ENCODE measurements at places on chromosomes 6 and 20. TPM values are rescaled to one million over a fixed set of nuclear protein-coding genes. Genes with fewer than 3 reads are reported as not detected.

DNA sequence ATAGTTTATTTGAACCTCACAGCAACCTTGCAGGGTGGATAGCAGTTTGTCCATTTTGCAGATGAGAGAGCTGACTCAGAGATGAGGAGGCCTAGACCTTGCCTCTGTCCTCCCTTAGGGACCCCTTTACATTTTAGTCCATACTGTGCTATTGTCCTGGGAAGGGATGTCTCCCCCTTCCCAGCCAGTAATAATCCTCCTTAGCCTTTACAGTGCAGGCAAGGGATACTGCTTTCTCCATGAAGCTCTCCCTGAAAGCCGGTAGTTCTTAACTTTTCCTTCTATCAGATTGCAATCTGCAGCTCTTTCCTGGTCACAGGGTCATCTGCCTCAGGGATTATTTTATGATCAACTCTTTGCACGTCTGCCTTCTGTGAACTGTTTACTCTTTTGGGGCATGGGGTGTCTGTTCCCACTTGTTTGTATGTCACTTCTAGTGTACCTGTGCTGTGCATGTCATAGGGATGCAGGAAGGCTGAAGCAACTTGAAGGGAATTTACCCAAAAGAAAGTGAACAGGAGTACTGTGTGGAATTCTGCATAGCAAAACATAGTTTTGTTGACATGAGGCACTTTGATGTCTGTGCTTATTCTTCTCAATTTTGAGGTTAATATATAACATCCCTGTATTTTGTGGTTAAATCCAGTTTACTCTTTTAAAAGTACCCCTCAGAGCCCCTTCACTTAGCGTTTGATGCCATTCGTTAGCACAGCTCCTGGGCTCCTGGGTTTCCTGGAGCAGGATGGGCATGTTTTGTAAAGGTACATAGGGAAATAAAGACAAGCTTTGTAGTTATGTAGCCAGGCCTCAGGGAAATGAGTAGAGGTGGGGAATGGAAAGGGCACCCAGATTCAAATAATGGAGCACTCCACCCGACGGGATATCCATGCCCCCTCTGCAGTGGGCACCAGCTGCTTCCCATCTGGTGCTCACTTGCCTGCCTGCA is 38.1 kb downstream of the DHX35 start:
- no peak for DNase-seq

DNA sequence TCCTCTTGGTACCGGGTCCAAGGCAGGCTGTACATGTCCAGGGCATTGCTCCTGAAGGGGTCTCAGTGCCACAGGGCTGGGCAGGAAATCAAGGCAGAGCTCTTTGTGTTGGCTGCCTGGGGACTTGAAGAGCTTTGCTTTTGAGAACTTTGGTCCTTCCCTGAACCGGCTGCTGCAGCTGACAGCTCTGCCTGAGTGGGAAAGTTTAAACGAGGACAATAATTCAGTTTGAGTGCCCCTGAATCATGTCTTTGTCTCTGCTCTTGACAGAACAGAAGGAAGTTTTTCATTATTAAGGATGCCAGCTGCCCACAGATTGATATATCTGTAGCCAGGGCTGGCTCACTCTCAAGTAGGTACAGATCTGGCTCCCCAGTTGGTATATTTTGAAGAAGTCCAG is 56.1 kb downstream of the ANKRD6 start:
- no peak for DNase-seq

DNA sequence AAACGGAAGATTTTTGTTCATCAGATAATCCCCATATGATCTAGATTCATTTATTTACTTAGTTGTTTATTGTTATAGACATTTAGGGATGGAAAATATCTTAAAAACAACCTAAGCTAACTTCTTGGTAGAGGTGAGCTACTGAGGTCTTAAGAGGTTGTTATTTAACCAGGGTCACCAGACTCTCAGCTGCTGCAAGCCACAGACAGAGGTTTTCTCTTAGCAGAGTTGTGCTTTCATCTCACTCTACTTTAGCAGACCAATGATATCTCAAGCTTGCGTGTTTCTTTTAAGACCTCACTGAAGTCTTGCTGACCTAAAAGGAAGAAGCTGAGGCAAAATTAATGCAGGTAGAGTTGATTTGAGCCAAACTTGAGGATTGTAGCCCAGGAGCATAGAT is 43.6 kb downstream of the NCOA7 start:
- DNase-seq = no peak

- no peak for DNase-seq
Observed at GRCh38 chr20:37328149-37328945, 17.6 kb upstream of the SRC start.

GRCh38 chr6:63275953-63276352 is 43.8 kb downstream of the LGSN start:
- DNase-seq = no peak

- DNase-seq = no peak
Observed at GRCh38 chr20:48742912-48743680, 84.7 kb downstream of the PREX1 start.

DNA sequence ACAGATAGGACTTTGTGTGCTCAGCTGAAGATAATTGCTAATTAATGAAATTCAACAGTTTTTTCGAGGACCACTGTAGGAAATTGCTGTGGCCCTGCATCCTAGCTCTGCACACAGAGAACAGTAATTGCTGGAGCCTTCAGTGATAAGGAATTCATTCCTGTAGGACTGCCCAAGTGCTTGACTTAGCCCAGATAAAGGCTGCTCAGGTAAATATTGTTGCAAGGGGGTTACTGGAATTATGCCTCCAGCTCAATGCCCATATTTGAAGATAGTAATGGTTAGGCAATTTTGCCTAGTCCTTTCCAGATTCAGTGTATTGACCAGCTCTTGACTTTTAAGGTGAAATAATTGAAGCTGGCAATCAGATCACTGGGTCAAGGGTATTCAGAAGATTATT is 122.9 kb downstream of the SLC24A3 start:
- DNase-seq = no peak

- peak; percentile 14 for DNase-seq
Observed at GRCh38 chr6:127403636-127404035, 55.6 kb downstream of the KIAA0408 start.

DNA sequence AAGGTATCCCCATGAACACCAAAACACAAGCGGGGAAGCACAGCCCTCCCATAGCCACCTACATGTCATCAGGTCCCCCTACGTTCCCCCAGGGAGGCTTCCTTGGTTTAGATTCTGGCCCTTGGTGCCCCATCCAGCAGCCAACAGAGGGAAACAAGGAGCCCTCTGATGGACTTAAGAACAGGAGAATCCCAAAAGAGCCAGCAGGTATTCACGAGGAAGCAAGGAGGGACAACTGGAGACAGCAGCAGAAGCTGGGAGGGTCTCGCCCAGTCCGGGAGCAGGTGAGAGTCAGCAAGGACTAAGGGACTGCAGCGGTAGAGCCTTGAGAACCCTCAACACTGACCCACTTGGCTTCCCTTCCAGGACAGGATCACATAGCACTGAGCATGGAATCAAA is 58.4 kb upstream of the TOP1 start:
- DNase-seq = no peak

GRCh38 chr6:106715922-106716321 is 86.5 kb downstream of the QRSL1 start:
- no peak for DNase-seq

DNA sequence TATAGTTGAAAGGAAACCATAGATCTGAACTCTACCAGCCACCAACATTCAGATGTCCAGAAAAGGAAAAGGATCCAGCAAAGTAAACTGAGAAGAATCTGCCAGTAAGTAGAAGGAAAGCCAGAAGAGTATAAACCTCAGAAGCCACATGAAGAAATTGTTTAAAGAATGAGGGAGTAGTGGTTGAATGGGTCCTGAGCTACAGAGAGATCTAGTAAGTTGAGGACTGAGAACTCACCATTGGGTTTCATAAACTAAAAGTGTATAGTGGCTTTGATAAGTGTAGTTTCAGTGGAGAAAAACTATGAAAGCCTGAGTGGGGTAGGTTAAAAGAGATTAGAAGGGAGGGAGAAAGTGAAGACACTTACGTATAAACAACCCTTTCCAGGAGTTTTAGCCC is 32.0 kb upstream of the SUMO4 start:
- DNase-seq = no peak

DNA sequence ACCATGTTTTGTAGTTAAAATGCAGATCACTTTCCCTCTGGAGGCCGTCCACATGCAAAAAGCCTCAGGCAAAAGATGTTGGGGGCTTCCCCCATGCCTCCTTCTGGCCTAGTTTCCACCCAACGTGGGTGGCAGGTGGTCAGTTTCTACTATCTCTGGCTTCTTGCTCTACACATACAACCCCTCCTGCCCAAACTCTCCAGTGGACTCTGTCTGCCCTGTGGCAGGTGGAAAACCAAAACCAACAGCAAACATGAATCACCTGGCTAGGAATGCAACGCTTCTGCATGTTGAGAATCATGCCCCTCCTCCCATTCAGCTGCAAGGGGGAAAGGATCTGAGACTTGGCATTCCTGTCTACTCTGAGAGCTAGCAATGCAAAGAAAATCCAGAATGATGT is 94.8 kb downstream of the MBOAT1 start:
- DNase-seq = no peak

DNA sequence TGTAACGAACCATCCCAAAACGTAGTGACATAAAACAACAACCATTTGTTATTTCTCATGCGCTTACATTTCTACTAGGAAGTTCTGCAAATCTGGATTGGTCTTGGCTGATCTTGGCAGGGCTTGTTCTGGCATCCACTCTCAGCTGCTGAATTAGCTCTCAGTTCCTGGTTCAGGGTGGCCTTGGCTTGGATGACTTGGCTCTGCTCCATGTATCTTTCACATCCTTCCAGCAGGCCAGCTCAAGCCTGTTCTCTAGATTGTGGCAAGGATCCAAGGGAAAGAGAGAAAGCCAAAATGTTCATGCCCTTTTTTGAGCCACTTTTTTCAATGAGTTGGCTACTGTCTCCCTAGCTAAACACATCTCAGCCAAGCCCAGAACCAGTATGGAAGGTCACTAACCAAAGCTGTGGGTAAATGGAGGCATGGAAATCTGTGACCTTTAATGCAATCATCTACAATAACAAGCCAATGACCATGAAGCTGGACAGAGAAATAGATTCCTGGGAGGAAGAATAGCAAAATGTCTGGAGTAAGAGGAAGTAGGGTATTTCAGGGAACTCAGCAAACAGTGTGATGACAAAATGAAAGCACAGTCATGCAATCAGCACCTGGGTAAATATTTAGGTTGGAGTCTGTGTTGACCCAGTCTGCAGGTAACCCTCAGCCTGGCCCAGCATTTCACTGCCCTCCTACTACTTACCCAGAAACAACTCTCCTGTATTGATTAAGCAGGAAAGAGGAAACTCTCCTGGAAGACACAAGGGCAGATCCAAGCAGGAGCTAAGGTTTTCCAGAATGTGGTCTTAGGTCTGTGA is 32.7 kb upstream of the SNAP25 start:
- DNase-seq = no peak

DNA sequence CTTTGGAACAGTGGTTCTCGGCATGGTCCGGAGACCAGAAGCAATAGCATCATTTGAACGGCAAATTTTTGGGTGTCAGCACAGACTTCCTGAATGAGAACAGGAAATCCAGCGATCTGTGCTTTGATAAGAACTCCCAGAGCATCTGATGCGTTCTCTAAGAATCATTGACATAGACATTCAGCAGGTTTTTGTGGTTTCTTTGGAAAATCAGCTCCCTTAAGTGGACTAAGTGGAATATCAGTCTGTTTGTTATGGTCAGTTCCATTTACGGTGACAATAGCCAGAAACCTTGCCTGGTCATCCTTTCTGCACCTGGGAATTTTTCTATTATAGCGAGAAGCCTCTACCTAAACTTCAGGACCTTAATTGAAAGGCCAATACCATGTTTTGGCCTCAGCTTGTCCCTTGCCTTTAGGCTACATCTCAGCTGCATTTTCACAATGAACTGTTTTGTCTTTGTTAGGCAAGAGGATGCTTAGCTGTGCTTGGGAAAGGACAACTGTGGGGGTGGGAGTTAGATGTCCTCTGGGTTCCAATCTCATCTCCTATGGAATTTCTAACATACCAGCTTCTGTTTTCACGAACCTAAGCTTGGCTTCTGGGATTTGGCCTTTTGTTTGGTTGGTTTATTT is 299.7 kb downstream of the CDKAL1 start:
- DNase-seq = no peak

DNA sequence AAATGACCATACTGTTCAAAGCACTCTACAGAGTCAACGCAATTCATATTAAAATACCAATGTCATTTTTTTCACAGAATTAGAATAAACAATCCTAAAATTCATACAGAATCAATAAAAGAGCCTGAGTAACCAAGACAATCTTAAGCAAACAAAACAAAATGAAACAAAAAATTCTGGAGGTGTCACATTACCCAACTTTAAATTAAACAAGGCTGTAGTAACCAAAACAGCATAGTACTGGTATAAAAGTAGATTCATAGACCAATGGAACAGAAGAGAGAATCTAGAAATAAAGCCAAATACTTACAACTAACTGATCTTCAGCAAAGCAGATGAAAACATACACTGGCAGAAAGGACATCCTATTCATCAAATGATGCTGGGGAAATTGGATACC is 346.9 kb upstream of the JAG1 start:
- DNase-seq = no peak

DNA sequence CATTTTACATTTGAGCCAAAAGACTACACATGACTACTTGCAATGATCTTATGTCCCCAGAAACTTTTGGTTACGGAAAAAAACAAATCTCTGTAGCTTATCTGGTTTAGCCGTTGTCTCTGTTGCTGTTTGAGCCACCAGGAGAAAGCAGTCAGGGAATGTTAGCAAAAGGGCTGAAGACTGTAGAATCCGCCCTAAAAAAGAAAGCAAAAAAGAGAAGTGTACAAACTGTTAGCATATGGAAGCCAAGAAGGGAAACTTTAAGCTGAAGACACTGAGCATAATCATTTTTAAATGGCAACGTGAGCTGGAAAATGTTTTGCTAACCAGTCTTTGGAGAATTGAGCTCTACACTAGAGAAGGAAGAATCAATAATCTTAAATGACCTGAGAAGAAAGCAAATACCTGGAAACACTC is 69.9 kb upstream of the MYLIP start:
- DNase-seq = no peak

DNA sequence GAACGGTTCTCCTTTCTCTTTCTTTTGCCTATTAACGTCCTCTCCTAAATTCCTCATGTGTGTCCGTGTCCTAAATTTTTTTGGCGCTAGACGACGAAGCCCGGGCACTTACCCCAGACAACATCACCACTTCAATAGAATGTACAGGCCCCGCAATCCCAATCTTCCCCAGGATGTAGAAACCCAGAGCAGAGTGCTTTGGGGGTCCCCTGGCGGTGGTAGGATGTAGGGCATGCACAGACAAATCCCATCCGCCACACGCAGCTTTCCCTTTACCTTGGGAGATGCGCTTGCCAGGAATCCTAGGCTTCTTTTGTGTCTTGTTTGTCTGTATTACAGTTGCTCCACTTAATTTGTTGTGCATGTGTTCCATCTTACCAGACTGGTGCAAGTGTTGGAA is 417.3 kb upstream of the ARID1B start:
- DNase-seq = no peak

Gene C20orf144
- 0.38 TPM for total RNA-seq

Gene IPCEF1
- total RNA-seq = 24.4 TPM

Gene KHDC1L
- total RNA-seq = not detected

Gene RIMS1
- not detected for total RNA-seq

Gene ZNF341
- 6.8 TPM for total RNA-seq

Gene CCN6
- not detected for total RNA-seq

Gene RSPO3
- total RNA-seq = not detected

Gene GNAS-AS1
- 1.9 TPM for total RNA-seq

Gene GMPR
- total RNA-seq = 1.0 TPM

Gene POPDC3
- not detected for total RNA-seq
